ENCODE measurements at places on chromosomes 16 and 17.

DNA sequence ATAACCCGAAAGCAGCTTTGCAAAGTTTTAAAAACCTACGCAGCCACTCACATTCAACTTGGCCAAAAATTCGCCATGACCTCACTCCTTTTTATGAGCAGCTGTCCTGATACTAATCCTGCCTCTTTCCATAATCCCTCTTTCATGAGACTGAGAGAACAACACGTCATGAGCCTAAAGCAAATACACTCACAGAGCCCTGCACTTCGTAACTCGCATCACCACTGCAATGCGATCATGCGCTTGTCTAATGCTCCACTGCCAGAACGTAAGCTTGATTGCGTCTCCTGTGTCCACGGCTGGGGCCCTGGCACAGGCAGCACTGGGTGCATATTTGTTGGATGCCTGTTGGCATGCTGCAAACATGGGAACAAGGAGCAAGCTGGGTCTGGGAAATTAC lies 36.2 kb downstream of the CDRT4 start:
- DNase-seq, result no peak

DNA sequence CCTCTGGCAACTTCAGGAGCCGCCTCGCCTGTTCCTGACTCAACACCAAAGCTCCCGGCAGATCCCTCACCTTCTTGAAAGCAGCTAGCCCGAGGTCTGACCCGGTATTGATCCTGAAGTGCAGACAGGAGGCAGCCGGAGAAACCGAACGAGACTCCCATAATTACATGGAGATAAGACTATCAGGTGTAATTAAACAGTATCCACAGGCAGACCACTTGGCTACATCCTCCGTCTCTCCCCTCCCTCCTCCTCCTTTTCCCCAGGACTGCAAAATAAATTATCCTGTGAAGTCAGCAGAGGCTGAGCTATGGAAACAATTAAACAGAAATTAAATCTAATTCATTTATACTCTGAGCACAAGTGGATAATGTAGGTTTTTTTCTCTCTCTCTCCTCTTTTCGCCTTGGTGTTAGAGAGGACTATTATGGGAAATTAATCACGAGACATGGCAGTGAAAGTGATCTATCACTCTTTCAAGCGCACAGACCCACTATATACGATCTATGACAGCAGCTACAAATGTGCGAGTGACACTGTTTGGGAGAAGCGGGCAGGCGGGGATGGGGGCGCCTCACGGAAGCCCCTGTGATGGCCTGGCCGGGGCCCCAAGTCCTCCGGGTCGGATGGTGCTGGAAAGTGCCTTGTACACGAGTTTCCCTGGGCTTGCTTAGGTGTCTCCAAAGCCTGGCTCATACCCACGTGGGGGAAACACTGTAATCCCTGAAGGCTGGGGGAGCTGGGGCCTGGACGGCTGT lies 92.8 kb downstream of the RBFOX3 start:
- no peak for DNase-seq

GRCh38 chr17:7707446-7707845 lies 2.4 kb downstream of the EFNB3 start:
- no peak for DNase-seq

DNA sequence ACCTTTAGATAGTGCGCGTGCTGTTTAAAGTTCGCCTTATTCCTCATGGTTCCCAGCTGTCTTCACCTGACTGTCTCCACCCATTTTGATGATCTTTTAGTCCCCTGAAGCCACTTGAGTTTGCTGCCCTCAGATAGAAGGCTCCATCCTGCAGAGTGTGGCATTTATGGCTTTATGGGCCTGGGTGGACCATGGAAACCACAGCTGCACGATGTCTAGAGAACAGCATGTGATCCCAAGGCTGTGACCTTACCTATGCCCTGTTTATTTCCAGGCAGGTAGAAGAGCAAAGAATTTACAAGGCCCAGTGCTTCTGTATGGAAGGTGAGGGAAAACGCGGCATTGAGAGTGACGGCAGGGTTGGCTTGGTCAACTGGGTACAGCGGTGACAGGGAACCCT lies 356.9 kb downstream of the SLC39A11 start:
- DNase-seq, result no peak

- DNase-seq, result no peak
These were observed 222.5 kb upstream of the GSE1 start for GRCh38 chr16:85390511-85391174.

DNA sequence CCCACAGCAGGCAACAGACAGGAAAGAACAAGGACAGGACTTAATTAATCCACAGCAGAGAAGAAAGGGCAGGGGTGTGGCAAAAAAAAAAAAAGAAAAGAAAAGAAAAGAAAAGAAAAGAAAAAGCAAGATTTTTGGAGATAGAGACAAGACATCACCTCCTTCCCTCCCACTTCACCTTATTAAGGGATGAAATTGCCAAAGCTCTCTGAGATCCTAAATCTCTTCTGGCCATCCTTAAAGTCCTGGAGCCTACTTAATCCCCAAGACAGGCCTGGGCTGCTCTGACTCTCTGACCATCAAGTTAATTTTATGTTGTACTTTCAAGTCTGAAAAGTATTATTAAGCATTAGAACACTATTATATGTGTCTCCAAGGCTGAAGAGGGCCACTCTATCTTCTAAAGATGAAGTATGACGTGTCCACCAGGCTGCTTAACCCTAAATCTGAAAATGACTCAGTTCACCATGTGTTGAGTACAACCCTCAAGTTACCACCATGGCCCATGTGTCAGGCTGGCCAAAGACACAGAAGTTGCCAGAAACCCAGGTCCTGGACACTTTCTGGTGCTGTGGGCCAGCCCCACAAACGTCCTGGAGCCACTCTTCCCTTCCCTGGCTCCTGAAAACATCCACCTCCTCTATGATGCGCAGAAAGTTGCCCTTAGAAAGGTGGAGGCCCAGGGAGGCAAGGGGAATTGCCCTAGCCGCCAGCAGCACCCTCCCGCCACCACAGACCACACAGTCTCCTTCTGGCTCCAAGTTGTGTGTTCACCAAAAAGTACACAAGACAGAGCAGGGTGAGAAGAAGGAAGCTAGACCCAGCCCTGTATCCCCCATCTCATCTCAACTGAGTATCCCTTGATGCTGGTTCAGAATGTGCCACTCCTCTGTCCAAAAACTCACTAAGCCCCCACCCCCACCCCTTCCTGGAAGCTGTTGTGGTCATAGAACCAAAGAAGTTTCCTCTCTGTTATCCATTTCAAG lies 2.7 kb downstream of the SOCS1 start:
- peak; percentile 73 for DNase-seq

GRCh38 chr17:61363601-61364462 lies 35.8 kb upstream of the TBX2 start:
- DNase-seq, result no peak

GRCh38 chr17:38339891-38340290 lies 3.9 kb downstream of the GPR179 start:
- no peak for DNase-seq

- DNase-seq, result no peak
These were observed 9.1 kb downstream of the TNFRSF13B start for GRCh38 chr17:16962804-16963203.

DNA sequence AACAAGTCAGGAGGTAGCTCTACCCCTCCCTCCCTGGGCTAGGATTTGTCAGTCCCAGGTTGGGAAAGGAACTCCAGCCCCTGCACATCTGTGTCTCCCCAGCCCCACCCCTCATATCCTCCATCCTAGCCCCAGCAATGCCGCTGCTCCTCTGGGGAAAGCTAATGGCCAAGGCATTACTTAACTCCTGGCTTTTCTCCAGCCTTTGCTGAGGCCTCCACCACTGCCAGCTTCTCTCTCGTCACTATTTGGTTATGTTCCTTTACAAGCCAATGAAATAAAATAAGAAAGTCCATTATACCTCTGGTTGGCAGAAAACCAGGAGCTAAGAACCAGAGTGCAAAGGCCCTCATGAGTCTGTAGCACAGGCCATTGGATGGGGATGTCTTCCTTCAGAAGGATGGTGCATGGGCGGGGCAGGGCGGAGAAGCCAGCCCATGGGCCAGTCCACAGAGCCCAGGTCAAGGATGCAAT lies 171.0 kb downstream of the CCDC182 start:
- no peak for DNase-seq

DNA sequence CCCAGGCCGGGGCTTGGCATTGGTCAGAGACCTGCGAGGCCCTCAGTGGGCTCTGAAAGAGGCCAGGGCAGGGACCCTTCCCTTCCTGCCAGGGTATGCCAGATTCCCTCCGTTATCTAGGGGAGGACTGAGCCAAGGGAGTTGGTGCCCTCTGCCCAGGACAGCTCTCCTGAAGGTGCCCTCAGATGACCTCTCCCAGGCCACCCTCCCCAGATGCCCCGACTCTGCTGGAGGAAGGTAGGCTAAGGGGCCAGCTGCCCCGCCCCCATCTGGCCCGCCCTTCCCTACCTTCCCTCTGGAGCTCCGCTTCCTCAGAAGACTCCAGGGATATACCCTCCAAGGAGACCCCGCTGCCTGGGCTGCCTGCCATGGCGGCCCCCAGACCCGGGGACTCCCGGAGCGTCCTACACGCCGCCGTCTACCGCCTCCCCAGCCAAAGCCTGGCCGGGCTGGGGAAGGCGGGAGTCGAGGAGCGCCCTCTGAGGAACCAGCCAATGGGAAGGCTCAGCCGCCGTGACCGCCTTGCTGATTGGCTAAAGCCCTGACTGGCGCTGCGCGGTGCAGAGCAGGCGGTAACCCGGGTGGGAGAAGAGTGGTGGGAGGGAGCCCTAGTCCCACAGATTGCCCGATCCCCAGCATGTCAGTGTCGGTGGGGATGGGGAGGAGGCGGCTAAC lies 7.0 kb downstream of the MPP2 start:
- peak; percentile 84 for DNase-seq

Measured in CD4-positive, alpha-beta T cell treated with Interleukin-10 for 1 hour (primary cell).